ENCODE measurements at places on chromosomes 3 and 15. TPM values are rescaled to one million over a fixed set of nuclear protein-coding genes. Genes with fewer than 3 reads are reported as not detected.

Gene CHCHD4
- 39.1 TPM for total RNA-seq

Gene ROBO1
- total RNA-seq, result 75.4 TPM

Gene RPL15
- 2,775 TPM for total RNA-seq

Gene ALDH1A2
- not detected for total RNA-seq

Gene CHSY1
- 38.2 TPM for total RNA-seq

Gene CISH
- 1.1 TPM for total RNA-seq

Gene GOLGA6D
- total RNA-seq, result not detected

Gene MOBP
- not detected for total RNA-seq

Gene RARB
- 0.94 TPM for total RNA-seq

Gene ADPRH
- total RNA-seq, result 2.0 TPM

Gene SLC22A13
- total RNA-seq, result 0.26 TPM

Gene GASK1A
- not detected for total RNA-seq

Gene TMEM212
- total RNA-seq, result not detected

Gene ISLR2
- total RNA-seq, result not detected

Gene CIP2A
- 30.4 TPM for total RNA-seq

Gene ZNF609
- 21.7 TPM for total RNA-seq

Gene EBLN2
- total RNA-seq, result 6.5 TPM

Gene ZNF502
- 3.0 TPM for total RNA-seq

Gene MESP2
- total RNA-seq, result 0.74 TPM

Gene SERPINI2
- not detected for total RNA-seq

Gene ABI3BP
- total RNA-seq, result 2.6 TPM

Gene AADAC
- not detected for total RNA-seq

Gene KBTBD12
- not detected for total RNA-seq

Gene CCDC54
- not detected for total RNA-seq

Gene AP3B2
- total RNA-seq, result 3.0 TPM

Gene UACA
- 28.6 TPM for total RNA-seq

Gene CKMT1A
- 0.45 TPM for total RNA-seq

Gene CCR3
- not detected for total RNA-seq

Gene NR1I2
- total RNA-seq, result not detected

Gene GRK7
- total RNA-seq, result not detected

Gene SNTN
- total RNA-seq, result not detected

Gene KIF15
- 33.3 TPM for total RNA-seq

Gene MKRN3
- 13.0 TPM for total RNA-seq

Gene RIOX2
- 45.0 TPM for total RNA-seq

Gene NMNAT3
- 0.15 TPM for total RNA-seq

Gene LSM3
- total RNA-seq, result 13.1 TPM

Gene C3orf49
- not detected for total RNA-seq

Gene TNFSF10
- not detected for total RNA-seq

Gene ANKUB1
- total RNA-seq, result not detected

Gene GOLGA6L6
- total RNA-seq, result not detected

Gene RTF1
- 18.8 TPM for total RNA-seq

Gene C3orf85
- total RNA-seq, result not detected

Gene UROC1
- not detected for total RNA-seq

Gene EAF2
- 4.6 TPM for total RNA-seq

Gene ZIC1
- 5.5 TPM for total RNA-seq

Gene ZNF710
- total RNA-seq, result 11.1 TPM

Gene DLL4
- 0.21 TPM for total RNA-seq

Gene THSD4
- total RNA-seq, result 33.2 TPM

Gene SLC2A2
- not detected for total RNA-seq

Gene DCLK3
- total RNA-seq, result not detected

Gene NTRK3
- total RNA-seq, result 0.05 TPM

Gene LTK
- total RNA-seq, result 0.13 TPM

Gene IGSF11
- total RNA-seq, result 0.11 TPM

Gene ESYT3
- 0.38 TPM for total RNA-seq

Gene LARP6
- 163 TPM for total RNA-seq

Gene OTOL1
- total RNA-seq, result not detected

Gene DPPA2
- total RNA-seq, result 0.64 TPM

Gene GALNT15
- total RNA-seq, result not detected

Gene LIPH
- not detected for total RNA-seq

Gene CSPG4
- total RNA-seq, result 268 TPM
